GOT3 (cell line): ENCODE measurements at places on chromosomes 3 and 15.

- DNase-seq: no peak
Measured at GRCh38 chr15:98746375-98747155, 98.2 kb downstream of the IGF1R start.

DNA sequence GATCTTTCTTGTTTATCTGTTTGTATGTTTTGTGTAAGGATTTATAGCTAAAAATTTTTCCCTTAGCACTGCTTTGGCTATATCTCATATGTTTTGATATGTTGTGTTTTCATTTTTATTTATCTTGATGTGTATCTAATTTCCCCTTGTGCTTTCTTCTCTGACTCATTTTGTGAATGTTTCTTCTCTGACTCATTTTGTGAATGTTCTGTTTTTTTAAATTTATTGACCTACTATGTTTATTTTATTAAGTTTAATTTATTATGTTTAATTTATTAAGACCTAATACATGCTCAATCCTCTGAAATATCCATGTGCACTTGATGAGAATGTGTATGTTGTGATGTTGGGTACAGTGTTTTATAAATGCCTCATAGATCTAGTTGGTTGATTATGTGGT is 793.5 kb upstream of the CADM2 start:
- DNase-seq: no peak

DNA sequence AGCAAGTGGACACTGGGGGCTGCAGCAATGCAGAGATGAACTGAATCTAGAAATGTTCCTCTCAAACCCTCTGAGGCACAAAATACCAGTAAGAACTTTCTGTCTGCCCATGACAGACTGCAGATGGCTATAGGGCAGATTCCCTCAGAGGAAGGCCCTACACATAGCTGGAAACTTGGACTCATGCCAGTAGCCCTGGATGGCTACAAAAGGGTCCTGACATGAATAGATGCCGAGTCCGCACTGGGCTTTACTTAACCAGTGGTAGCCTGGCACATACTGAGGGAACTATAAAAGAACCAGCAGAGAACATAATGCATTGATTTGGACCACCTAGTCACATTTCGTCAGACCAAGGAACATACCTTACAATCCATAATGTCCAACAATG is 66.7 kb downstream of the C3orf80 start:
- DNase-seq: no peak

DNA sequence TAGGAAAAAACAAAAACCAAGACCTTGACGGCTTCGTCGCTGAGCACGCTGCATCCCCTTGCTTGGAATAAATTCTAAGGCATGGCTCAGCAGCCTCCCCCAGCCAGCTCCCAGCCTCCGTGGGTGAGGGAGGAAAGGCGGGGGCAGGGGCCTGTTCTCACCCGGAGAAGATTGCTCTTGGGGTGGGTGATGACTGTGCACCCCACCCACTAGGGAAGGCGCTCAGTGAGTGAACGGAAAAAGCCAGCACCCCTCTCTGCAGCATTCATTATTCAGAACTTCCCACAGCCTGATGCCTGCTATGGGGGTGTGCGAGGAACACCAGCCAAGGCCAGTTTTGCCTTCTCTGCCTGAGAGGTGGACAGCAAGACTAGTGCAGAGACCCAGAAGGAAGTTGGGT is 19.3 kb upstream of the NTRK3 start:
- DNase-seq: no peak

GRCh38 chr15:77167406-77167805 is 96.5 kb upstream of the TSPAN3 start:
- DNase-seq: no peak

DNA sequence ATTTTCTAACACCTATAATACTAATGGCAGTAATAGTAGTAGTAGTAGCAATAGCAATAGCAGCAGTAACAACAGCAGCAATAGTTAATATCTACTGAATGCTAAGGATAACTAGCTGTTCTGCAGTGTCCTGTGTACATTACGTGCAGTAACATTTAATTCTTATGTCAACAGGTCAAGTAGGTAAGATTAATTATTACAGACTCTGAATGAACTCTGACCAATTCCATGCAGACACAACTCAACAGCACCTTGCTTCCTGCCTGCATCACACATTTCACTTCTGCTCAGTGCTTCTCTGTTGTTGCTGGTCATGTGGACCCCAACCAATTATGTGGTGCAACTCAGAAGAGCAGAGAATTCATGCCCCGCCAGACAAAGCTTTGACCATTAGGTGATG is 39.9 kb upstream of the ARHGEF26 start:
- DNase-seq: no peak

DNA sequence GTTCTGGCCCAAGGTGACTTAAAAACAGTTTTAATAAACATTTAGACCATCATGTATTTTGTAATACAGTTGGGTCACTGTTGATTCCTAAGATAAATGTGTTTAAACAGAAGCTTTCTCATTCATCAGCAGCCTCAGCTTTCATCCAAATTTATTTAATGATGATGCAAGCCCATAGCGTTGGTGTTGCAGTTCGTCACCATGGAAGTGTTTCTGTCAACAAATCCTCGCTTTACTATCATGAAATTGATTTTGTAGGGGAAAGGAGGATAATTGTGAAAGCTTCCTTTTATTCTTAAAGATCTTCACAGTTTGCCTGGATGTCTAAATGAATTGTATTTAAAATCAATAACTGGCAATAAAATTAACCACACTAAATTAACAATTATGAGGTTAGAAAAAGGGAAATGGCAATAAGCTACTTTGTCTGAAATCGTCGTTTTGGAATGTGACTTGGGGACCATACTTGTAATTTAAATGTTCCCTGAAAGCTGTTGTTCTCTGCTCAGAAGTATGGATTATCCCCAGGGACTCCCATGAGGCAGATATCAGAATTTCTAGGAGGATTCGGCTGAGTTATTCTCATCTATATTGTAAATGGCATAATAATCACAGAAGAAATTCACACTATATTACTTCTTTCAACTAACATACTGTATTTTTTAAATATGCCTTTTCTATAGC is 29.0 kb downstream of the CMSS1 start:
- DNase-seq: no peak

DNA sequence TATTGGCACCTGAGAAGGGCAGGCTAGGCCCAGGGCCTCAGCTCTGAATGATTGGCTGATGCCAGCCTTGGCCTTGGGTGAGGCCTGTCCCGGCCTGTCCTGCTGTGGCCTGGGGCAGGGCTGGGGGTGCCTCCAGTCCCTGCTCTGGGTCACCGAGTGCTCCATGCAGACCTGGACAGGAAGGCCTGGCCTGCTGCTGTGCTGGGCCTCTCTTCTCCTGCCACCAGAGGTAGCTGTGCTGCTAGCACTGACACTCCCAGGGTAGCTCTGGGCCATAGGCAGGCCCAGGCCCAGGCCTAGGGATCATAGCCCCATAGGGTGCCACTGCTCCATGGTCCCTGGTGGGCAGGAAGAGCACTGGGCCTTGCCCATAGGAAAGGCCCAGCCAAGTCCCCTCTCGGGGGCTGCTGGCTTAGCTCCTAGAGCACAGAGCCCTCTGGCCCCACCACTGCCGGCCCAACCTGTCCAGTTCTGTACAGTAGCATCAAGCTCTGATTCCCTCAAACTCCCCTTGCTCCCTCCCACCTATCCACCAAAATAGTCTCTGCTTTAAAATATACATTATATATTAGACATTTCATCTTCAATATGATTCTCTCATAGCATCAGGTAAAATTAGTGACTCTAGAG is 18.2 kb downstream of the ABTB1 start:
- DNase-seq: no peak

DNA sequence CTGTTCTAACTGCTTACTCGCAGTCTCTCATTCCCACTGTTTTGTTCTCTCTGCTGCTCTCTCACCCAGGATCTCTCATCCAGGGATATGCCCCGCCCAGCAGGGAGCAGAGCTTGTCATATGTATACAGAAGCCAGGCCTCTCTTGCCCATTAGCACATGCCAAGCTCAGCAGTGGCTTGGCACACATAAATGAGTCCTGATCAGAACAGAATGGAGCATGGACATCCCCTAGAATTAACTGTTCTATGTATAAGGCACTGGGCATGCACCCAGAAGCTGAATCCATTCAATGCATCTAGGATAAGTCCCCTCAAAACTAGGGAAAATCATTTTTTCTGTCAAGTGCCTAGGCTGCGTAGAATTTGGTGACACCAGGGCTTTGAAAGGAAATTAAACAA is 61.6 kb downstream of the IGSF11 start:
- DNase-seq: no peak

DNA sequence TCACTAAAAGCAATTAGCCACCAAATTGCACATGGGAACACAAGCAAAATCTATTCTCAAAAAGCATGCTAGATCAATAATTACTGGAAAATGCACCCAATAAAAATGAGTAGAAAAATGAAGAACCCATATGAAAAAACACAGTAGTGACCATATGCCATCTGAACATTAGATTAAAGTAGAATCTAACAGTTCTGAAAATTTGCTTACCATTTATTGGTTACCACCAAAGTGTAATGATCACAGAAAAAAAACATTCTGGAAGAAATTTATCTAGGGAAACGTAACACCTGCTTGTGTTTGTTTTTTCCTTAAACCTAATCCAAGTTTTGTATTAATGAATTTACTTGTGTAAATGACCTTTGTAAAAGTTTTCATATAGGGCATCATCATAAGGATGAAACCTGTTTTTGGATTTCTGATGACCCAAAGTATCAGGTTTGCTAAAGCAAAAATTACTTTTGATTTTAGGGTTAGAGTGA is 37.6 kb upstream of the AADAC start:
- DNase-seq: no peak

GRCh38 chr3:52253314-52254304 is 8.1 kb downstream of the PPM1M start:
- DNase-seq: no peak

DNA sequence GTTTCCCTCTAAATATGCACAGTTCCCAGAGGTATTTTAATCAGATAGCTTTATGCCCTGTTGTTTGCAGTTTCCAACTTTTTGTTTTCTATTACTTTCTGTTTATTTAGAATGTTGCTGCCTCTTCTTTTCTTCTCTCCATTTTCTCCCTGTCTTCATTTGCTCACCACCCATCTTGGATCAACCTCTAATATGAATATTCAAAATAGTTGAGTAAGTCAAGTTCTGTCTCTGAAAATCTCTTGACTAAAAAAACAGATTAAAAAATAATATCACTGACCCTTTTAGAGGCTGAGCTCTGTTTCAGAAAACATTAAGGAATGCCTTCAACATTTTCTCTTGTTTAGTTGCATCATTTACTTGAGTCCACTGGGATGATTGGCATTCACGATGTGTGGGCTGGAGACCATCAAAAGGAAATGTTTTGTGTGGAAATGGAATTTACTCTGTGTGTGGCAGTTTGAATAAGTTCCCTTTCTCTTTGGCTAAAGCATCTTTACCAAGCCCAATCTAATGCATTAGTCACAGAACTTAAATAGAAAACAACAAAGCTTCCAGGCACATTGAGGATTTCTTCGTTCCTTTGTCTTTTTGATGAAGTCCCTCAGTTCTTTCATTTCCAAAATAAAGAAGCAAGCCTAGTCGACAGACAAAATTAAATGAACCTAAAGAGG is 633.9 kb upstream of the TGFBR2 start:
- DNase-seq: no peak

DNA sequence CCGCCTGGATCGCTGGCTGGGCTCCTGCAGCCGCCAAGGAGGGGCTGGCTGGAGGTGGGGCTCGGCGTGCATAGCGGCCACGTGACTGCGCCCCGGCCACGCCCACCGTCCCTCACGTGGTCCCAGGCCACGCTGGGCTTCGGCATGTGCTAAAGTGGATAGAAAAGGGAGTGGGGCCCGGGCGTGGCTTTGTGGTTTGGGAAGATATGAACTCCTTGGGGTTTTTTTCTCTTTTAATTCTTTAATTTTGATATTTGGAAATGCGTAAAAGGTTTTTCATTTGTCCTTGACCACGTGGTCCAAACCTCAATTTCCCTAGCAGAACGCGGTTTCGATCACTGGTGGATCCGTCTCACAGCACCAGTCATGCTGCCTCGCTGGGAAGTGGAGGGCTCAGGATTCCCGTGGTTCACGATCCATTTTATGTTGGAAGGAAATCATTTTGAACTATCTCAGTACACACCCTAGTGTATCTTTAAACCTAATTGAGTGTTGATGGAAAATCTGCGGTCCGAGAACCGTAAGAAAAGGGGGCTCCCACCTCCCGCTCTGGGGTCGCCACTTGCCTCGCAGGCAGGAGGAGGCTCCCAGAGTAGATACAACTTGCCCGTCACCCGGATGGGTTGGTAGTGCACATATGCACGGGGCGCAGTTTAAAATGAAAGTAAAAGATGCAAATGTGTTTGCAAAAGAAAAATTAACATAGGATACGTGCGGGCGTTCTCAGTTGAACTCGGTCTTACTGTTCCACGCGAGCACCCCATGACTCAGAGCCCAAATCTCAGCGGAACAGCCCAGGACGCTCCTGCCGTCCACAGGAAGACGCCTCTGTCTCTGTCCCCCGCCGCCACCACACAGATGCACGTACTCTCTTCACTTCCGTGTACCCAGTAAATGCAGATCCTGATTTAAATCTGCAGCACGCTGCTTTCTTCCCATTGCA is 141.9 kb downstream of the PGPEP1L start:
- DNase-seq: peak; percentile 56

DNA sequence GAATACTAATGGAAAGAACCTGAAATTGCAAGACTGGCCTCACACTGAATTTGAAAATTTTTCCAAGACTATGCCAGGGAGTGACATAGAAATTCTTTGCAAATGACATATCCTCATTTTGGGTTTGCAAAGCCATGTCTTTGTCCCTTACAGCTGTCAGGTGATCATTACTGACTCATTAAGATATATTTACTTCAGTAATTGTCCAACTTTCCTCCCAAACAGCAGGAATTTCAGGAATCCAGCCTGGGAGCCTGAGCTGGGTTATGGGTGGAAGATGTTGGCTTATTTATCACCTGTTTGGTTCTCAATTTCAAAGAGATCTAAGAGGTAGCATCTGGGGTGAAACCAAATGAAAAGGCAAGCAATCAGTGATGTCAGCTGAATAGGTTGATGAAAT is 111.6 kb upstream of the ACP3 start:
- DNase-seq: no peak

GRCh38 chr3:13172644-13173013 is 99.4 kb upstream of the IQSEC1 start:
- DNase-seq: no peak

DNA sequence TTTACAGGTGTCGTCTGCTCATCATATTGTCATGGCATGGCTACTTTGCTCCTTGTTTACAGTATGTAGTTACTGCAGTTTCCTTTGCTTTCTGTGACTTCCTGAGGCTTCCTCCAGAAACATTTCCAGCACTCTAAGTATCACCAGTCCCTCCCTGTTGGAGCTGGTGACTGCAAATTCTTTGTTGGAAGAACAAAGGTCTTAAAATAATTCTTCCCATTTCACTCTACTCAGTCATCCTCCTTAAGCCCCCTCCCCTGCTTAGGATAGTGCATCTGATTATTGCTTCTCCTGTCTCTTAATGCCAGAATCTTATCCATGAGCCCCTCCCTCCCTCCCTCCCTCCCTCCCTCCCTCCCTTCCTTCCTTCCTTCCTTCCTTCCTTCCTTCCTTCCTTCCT is 72.0 kb downstream of the C3orf38 start:
- DNase-seq: no peak

DNA sequence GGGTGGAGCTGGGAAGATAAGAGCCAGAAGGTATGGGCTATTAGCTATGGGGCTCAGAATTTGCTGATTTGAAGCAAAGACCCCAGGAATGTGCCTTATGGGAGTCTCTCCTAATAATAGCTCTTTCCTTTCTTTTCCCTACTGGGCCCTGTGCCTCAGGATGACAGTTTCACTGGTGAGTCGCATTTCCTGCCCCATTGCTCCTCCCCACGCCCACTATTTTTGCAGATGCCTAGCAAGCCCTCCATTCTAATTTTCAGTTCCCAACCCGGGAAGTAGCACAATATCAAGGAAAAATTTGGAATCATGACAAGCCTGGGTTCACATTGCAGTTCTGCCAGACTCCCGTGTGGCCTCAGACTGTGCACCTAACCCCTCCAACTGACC is 583 bp downstream of the IL17RE start:
- no peak for DNase-seq
